ENCODE measurements at places on chromosomes 11 and 22.

GRCh38 chr11:123523539-123523938 is 93.5 kb downstream of the GRAMD1B start:
- no peak for DNase-seq

DNA sequence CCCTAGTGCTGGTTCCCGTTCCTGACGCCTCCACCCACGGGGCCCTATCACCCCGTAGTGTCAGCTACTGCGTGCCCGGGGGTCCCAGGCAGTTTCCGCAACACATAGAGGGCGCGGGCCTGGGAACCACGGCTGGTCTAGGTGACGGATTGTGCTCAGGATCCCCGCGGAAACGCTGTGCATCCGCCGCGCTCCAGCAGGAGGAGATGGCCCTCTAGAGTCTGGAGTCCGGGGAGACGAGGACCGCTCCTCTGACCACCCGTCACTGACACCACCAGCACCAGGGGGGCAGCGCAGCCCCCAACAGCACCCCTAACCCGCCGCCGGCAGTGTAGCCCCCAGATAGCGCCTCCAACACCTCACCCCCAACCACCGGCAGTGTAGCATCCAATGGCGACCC is 4.4 kb upstream of the RFPL3 start:
- no peak for DNase-seq

DNA sequence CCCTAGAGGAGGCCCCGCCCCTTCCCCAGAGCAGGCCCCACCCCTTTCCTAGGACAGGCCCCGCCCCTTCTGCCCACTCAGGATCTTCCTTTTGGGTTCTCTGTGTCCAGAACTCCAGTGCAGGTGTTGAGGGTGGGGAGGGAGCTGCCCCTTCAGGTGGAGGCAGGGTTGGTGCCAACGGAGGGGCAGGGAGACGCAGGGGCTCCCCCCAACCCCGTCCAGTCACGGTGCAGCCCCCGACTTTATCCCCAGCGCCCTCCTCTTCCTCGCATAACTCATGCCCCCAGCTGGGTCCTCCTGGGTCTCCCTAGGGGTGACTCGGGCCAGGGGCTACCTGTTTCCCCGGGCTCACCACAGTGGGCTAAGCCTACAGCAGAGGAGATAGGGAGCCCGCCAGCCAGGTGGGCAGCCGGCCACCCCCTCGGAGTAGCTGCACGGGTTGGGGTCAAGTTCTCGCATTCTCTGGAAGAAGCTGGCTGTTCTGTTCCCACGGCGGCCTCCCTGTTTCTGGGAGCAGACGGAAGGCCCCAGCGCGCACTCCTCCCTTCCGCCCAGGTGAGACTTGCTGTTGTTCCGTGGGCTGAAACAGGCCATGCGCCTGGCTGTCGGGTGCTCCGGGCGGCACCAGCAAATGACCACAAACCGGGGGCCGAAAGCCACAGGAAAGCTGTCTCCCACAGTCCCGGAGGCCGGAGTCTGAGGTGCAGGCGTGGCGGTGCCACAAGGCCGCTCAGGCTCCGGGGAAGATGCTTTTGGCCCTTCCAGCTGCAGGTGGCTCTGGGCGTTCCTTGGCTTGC is 38.9 kb downstream of the MUC2 start:
- no peak for DNase-seq

DNA sequence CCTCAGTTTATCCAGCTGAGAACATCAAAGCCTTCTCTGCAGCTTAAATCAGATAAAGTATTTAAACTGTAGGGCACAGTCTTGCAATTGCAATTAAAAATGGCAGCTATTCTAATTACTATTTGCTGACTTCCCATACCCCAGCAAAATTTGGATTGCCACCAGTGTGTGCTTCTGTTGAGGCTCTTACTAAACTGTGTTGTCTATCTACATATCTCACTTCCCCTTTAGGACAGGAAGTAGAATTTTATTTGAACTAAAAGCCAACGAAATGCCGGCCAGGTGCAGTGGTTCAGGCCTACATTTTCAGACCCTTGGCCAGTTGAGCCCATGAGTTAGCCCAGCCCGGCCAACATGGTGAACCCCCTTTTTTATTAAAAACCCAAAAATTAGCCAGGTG is 7.1 kb downstream of the SAA4 start:
- no peak for DNase-seq

DNA sequence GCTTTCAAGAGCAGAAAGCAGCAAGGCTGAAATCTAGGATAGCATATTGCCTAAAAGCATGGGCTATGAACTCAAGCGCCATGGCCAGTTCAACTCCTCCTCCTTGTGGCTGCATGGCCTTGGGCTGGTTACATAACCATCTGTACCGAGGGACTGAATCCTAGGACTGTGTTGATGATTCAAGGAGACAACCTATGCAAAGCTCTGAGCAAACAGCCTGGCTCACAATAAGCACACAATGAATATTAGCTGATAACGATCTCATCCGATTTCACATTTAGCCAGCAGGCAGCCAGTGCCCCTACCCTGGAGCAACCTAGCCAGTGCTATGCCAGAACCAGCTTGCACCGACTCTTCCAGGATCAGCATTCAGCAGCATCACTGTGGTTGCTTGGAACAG is 698.4 kb downstream of the TBC1D22A start:
- no peak for DNase-seq

DNA sequence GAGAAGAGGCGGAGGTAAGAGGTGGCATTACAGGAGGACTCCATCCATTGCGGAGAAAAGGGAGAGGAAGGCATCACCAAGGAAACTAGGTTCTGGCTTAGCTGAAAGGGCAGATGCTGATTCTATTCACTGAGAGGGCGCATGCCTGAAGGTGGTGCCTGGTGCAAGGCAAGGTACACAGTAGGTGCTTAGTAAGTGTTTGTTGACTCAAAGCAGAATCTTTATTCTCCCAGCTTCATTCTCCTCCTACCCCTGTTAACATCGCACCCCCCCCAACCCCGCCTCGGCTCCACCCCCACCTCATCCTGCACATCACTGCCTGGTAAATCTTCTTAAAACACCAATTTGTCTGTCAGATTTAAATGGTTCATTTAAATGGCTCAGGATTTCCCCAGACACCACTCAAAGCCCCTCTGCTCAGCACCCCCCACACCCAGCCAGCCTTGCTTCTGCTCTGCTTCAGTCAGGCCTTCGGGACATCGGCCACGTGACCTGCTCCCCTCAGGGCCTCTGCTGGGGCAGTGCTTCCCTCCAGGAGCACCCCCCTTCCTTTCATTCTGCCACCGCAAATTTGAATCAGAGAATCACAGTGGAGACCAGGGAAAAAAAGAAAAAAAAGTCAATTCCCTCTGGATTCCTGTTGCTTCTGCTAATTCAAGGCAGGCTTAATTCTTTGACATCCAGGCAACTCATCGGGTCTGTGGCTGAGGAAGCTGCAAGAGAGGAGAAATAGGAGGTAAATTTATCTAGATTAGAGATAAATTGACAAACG is 17.8 kb upstream of the RCN1 start:
- no peak for DNase-seq

GRCh38 chr11:86106916-86107315 is 38.0 kb upstream of the PICALM start:
- DNase-seq = no peak

DNA sequence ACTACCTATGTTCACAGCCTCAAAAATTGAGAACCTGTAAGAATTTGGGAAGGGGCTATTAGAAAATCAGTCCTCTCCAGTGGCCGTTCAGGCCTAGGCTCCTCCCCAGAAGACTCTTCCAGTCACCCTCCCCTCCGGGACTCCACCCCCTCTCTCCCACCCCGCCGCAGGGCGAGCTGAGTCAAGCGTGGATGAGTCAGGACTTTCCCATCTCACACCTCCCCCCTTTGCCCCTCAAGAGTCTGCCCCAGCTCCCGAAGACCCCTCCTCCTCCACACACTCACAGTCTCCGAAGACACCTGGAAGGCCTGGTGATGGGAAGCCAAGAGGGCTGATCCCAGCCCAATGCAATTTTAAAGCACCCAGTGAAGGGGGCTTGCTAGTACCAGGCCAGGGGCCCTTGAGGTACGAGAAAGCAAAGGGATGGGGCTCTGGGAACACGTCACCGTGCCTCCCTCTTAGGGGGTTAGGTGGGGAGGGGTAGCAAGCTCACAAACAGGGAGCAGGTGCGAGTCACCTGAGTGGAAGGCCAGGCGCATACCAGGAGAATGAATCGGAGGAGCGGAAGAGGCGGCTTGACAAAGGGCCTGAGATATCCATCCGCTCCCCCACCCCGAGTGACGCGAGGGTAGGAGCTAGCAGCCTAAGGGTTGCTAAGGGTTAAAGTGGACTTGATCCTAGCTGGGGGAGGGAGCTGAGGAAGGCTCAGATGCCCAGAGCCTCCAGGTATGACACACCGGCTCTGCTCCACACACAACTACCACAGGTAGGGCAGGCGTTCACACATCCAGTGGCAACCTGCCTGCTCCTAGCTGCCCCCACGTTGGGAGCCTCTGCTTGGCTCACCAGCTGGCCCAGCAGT is 13.6 kb downstream of the BCL9L start:
- DNase-seq = peak; percentile 87

- DNase-seq = no peak
Observed at GRCh38 chr11:21988477-21988876, 204.4 kb upstream of the ANO5 start.

DNA sequence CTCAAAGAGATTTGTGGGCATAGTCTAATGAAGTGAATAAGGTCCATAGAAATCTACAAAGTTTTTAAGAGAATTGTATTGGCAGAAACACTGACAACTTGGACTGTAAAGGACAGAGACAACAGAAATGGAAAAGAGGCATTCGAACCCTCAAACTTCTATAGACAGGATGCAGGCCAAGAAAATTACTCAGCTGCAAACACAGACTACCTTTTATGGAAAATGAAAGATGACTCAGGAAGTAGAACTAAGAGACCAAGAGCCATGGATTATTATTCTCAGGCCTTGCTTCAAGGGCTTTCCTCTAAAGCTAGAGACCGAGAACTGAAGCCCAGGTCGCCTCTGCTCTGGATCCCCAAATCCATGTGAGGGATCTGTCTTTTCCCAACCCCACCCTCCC is 3.8 kb upstream of the PELI3 start:
- no peak for DNase-seq

GRCh38 chr22:48782326-48782725 is 1045.3 kb downstream of the BRD1 start:
- no peak for DNase-seq

DNA sequence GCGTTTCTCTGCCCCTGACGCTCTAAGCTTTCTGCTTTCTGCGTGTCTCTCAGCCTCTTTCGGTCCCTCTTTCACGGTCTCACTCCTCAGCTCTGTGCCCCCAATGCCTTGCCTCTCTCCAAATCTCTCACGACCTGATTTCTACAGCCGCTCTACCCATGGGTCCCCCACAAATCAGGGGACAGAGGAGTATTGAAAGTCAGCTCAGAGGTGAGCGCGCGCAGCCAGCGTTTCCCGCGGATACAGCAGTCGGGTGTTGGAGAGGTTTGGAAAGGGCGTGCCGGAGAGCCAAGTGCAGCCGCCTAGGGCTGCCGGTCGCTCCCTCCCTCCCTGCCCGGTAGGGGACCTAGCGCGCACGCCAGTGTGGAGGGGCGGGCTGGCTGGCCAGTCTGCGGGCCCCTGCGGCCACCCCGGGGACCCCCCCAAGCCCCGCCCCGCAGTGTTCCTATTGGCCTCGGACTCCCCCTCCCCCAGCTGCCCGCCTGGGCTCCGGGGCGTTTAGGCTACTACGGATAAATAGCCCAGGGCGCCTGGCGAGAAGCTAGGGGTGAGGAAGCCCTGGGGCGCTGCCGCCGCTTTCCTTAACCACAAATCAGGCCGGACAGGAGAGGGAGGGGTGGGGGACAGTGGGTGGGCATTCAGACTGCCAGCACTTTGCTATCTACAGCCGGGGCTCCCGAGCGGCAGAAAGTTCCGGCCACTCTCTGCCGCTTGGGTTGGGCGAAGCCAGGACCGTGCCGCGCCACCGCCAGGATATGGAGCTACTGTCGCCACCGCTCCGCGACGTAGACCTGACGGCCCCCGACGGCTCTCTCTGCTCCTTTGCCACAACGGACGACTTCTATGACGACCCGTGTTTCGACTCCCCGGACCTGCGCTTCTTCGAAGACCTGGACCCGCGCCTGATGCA is at the start of gene MYOD1:
Gene MYOD1 (plus strand): TSS at position 544 of the 910 bp plus-strand sequence. CDS start 212 bp downstream, at position 756.
- no peak for DNase-seq

- DNase-seq = no peak
Observed at GRCh38 chr11:57638005-57638781, 11.5 kb downstream of the YPEL4 start.

DNA sequence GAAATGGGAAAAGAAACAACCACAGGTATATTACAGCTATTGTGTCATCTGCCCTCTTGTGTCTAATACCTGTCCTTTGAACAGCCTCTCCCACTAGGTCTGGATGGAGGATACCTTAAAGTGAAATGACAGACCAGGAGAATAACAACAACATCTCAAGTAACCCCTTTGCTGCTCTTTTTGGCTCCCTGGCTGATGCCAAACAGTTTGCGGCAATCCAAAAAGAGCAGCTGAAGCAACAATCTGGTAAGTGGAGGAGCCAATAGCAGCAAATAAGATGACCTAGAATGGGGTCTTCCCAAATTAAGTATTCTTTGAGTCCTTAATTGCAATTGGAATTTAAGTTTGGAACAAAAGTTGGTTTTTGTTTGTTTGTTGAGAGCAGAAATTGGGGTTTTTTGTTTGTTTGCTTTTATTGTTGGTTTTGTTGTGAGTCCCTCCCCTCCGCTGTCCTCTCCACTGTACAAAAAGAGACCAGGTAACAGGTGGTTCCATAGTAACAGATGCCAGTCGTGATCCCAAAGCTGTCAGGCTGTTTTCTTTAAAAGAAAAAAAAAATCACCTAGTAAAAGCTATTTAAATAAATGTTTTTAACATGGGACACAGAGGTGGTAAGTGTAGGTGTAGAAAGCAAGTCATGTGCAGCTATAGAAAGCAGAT is 5.7 kb downstream of the UBE4A start:
- no peak for DNase-seq

DNA sequence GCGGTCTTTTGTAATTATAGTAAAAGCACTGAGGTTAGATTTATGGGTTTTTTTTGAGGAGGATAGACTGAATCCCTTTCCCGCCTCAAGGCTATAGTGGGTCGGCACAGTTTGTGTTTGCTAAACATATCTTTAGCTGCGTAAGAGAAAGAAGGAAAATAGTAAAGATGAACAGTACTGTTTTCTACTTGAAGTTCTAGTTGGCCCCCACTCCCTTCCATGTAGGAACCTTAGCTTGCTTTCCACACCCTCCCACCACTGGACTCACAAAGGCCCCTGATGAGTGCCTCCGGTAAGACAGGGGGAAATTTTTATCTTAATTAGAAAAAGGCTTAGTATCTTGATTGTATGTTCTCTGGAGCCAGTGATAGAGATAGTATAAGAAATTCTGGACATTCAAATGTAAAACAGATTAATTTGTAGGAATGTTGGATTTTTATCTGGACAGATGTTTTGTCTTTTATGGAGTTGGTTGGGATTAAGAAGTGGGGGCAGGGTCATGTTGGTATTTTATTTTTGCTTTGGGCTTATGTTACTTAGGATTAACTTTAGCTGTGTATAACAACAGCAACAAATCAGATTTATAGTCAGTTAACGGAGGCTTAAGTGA is 49.4 kb downstream of the PTPRJ start:
- DNase-seq = no peak

DNA sequence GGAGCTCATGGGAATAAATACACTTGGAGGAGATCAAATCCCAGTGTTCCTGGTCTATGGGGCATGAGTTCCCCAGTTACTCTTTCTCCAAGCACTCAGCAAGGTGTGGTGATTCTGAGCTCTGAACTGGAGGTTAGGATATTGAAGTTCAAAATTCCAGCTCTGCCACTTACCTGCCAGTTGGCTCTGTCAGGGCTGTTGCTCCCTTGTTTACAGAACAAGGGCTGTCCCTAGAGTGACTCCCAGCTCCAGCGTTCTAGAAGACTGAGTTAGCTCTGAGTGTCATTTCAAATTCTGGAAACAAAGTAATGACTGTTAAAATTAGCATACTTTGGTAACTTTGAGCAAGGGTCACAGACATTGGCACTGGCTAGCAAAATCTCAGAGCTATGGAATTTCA is 69.7 kb upstream of the ZBED5 start:
- no peak for DNase-seq
